NK-92 treated with Interleukin-12 subunit alpha and Interleukin-12 subunit beta, amount 100 ng/mL, for 24 hours (cell line): ENCODE measurements at places on chromosomes 11 and 22.

DNA sequence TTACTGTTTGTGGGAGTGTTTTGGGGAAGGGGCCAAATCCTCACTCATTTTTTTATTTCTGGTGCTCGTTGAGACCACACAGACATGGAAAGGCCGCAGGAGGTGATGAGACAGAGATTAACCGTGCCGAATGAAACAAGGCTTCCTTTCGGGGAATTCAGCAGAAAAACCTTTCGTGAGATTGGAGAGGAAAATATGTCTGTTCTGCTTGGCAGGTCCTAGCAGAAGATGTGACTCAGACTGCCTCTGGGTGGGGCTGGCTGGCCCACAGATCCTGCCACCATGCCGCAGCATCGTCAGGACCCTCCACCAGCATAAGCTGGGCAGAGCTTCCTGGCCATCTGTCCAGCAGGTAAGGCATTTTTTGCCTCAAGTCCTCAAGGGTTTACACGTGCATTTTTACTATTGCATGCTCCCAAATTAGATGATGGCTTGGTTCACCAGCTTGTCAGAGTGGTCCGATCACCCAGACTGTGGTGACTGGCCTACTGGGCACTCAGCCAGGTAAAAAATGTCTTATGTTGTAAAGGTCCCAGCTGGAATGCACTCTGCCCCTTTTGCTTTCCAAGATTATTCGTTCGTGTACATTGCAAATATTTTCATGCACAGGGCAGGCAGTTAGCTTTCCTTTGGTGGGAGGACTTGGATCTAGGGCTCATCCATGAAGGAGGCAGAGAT is 1.5 kb downstream of the DDB2 start:
- no peak for DNase-seq

DNA sequence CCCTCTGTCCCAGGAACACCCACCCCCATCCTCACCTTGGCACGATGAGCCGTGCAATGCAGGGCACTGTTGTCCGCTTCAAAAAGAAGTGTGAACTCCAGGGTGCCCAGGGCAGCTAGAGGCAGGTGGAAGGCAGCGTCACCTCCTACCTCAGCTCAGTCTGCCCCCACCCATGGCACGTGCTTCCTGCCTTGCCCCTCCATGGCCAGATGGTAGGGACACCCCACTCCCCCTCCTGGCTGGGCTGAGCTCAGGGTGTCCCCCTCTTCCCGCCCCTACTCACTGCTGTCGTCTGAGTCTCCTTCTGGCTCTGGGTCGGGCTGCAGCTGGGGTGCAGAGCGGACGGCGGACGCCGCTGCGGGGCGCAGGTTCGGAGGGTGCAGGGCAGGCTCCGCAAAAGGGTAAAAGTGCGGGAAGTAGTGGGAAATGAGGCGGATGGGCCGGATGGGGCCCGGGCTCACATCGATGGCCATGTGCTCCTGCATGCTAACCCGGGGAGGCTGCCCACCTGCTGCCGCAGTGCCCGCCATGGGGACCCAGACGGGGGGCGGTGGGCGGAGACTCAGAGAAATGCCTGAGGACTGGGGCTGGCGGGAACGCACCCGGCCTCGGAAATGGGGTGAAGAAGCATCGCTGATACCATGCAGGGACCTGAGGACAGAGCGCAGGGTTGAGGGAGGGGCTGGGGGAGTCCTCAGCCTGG is 9.1 kb downstream of the NDUFV1 start:
- no peak for DNase-seq

GRCh38 chr22:48528221-48528915 is 1299.3 kb downstream of the BRD1 start:
- no peak for DNase-seq

- DNase-seq = no peak
Observed at GRCh38 chr22:28560046-28560742, 119.4 kb downstream of the TTC28 start.

- DNase-seq = no peak
Observed at GRCh38 chr11:70527046-70527395, 128.7 kb downstream of the CTTN start.

GRCh38 chr11:57097149-57097548 is 84.6 kb upstream of the LRRC55 start:
- no peak for DNase-seq

- no peak for DNase-seq
Observed at GRCh38 chr11:98180921-98181320, 839.8 kb upstream of the CNTN5 start.

DNA sequence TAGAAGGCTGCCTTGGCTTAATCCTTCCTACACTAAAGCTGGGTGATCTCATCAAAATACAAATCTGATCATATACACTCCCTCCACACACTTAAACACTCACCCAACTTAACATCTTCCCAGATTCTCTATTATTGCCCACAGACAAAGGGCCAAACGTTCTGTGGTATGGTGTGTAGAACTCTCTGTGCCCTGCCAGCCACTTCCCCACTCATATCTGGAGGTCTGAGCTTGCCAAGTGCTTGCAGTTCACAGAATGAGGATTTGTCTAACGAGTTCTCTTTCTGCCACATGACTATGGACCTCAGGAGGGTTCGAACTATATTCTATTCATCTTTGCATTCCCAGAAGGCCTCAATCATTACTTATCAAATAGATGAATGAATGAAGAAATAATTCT is 77.6 kb downstream of the MPPED2 start:
- no peak for DNase-seq

- DNase-seq = no peak
Observed at GRCh38 chr11:70559516-70559915, 161.2 kb downstream of the CTTN start.

DNA sequence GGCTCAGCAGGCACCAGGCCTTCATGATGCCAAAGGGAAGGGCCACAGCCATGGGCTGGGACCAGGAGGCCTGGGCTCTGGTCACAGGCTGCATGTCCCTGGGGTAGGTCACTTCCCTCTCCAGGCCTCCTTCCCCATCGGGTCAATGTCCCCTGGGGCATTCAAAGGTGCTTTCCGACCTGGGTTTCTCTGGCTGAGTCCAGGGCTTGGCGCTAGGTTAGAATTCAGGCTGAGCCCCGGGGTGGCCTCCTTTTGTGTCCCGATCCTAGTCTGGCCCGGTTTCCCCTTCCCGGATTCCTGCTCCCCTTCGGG is 12.2 kb downstream of the MAFF start:
- DNase-seq = no peak

- no peak for DNase-seq
Observed at GRCh38 chr11:57786436-57786835, 24.8 kb downstream of the CTNND1 start.

- DNase-seq = no peak
Observed at GRCh38 chr11:89545691-89546090, 54.5 kb upstream of the NOX4 start.

DNA sequence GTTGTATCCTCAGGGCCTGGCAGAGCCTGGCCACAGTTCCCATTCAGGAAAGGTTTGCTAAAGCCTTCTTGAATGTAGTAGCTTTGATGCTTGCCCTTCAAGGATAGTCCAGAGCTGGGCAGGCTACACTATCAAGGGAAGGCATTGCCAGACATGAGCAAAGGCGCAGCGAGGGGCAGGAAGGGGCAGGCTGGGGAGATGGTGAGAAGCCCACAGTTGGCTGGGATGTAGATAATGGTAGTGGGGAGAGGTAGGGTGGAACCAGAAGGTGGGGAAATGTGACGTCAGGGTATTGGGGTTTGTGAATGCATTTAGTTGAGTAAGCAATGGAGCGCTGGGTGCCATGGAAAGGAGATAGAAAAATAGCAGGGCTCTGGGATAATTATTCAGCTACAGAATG is 28.6 kb downstream of the LRRC32 start:
- no peak for DNase-seq

DNA sequence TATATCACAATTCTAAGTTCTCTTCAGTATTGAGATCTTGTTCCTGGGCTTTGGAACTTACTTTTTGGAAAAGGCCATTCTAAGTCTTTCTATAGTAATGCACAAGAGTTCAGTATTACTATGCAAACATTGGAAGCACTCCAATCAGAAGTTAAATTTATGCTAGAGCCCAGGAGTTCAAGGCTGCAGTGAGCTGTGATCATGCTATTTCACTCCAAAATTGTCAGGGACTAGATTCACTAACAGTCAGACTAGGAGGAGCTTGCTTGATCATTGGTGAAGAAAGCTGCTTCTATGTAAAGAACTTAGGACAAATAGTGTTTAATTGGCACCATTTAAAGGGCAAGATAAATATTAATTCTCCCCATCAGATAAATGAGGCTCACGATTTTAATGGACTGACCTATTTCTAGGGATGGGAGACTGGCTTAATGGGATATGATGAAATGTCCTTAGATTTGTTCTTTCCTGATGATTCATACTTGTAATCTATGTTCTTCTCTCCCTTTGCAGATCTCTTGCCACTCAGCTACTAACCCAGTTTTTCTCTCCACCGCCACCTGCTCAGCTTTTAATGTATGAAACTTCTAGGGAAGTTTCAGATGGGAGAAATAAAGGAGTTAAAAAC is 32.6 kb upstream of the TMEM123 start:
- no peak for DNase-seq

DNA sequence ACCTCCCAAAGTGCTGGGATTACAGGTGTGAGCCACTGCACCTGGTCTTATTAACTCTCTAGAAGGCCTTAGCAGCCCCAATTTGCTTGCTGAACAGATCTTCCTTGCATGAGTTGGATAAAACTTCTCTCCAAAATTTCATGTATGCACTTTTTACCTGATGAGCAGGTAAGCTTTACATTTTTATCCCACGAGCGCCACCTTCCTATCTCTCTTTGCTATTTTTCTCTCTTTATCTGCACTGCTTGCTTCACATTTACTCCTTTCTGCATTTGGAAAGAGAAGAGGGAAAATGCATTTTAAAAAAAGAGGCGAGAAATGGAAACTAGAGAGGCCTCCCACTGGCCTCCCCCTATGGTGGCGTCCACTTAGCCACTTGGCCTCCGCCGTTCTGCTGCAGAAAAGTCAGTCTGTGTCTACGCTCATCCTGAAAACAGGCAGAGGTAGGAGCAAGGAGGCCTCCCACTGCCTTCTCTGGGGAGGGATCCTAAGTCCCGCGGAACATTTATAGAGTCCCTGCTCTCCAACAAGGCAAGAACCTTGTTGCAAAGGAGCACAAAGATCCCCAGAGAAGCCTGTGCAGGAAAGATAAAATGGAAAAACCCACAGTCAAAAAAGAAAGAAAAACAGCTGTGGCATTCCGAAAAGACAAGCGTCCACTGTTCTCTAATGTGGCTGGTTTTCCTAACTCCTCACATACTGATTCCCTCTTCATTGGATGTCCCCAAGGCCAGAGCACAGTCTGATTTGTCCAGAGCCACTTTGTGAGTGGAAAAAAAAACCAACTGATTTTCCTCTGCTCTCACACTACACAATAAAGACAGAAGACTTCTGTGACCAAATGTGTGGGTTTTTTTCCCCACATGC is 62.2 kb upstream of the INCENP start:
- no peak for DNase-seq

DNA sequence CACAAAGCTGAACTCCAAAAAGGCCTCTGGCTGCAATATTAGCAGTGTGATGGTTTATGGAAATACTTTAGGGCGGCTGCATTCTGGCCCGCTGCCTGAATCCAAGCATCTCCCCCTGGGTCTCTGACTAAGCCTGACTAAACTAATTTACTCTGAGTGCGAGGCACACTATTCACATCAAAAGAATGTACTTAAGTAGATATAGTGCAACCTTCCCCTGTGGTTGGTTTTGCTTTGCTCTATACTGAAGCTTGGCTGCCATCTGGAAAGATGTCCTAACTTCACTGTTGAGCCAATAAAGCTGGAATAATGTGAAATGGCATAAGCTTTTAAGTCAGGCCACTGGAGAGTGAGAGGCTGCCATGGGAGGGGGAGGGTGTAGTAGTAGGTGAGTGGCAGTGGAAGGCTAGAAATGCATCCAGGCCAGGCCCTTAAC is 321.6 kb downstream of the AASDHPPT start:
- DNase-seq = no peak

DNA sequence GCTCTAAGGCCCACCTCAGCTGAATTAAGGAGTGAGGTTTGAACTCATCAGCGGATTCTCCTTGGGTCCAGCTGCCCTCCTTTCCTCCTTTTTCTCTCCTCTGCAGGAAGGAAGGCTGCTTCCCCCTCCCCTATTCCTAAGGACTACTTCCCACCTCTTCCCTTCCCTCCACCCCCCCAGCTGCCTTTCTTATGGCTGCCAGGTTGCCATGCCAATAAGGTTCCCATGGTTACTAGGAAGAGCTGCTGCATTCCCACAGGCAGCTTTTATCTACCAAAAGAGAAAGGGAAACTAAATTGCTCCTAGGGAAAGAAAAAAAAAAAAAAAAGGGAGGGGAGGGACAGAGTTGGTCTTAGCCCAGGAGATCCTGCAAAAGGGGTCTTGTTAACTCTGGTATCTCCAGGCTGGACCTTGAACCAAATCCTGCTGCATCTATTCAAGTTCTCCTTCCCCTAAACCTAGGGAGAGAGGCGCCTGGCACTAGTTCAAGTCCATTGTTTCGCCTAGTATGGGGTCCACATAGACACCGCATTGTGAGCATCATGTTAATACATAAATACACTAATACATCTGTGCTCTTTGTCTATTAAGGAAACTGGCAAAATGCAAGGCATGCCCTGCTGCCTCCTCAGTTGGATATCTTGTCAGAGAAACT is 21.2 kb upstream of the FEZ1 start:
- DNase-seq = no peak

DNA sequence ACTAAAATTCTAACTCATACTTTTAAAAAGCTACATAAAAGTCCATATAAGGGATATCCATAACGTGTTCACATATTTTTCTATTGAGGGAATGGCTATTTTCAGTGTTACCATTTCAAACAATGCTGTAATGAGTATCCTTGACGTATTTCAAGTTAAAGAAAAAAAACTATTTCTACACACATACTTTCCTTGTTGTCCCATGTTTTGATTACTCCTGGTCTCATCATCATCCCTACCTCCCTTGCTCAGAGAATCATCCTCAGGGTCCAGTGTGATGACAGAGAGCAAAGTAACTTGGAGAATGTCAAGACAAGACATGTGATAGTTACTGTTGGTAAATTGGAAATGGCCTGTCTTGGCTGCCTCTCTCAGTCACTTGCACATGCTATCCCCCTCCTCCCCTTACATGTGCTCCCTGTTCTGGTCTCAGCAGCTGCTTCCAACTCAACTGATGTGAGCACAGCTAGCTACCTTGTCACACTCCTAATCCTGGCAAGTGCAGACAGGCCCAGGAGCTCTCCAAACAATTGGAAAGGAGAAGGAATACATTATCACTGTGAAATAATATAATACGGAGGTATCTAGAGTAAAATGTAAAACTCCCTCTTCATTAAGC is 21.8 kb downstream of the NUMA1 start:
- DNase-seq = no peak
